Astrocyte of the cerebellum (primary cell): ENCODE measurements at places on chromosomes 11 and 22.

DNA sequence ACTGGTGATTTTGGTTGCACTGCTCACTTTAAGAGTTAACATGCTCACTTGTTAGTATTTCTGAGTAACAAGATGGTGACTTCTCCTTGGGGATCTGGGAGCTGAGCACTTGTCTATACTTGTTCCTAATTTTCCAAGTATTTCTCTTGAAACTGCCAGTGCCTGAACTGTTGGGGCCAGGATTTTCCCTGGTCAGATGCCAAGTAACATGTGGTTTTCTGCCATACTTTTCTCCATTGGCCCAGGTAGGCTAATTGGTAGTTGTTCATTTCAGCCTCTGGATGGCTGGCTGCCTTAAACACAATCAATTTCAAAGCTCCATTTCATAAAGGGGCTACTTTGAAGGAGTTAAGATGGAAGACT is 35.0 kb downstream of the RNF141 start:
- no peak for DNase-seq

- peak; percentile 92 for DNase-seq
Observed at GRCh38 chr22:36644333-36644757, 59.2 kb downstream of the CACNG2 start.

- DNase-seq = peak; percentile 55
Observed at GRCh38 chr22:20981787-20982562, at the start of gene LZTR1. TSS of gene LZTR1 (plus strand) at chr22:20982297. CDS start at chr22:20982372, 75 bp downstream.

DNA sequence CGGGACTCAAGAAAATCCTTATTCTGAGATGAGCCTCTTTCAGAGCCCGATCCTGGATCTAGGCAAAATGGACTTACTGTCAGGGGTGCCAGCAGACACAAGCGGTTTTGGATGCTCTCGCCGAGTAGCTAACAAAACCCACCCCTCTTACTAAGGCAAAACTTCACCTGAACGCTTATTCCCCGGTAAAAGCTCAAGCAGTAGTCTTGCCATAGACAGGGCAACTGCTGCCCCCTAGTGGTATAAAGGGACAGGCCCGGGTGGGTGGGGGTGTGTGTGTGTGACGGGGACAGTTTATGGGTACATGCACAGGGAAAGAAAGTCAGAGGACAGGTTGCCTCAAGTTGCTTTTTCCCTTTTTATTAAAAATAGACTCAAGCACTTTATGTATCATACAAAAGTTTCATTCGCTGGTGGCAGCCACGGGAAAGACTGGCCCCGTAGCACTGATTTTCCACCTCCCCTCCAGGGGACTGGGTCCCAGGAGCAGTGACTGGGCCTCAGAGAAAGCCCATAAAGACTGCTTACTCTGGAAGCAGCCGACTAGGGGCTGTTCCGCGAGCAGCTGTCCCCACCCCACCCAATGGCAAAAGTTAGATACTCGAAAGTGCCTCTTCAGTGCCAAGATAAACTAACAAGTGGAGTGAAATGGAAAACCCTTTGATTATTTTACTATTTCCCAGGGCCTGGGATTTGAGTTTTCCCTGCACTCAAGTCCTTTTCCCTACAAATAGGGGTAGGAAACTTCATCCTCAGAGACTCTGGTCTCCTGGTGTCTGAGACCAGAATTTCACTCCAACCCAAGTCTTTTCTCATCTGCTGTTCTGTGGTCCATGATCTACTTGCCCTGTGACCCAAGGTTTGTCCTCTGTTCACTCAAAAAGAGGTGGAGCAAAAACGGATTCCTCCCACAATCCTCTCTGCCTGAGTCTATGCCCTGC is 4.7 kb downstream of the YPEL4 start:
- peak; percentile 52 for DNase-seq

GRCh38 chr11:17272801-17273200 is 3.7 kb upstream of the NUCB2 start:
- DNase-seq = no peak

DNA sequence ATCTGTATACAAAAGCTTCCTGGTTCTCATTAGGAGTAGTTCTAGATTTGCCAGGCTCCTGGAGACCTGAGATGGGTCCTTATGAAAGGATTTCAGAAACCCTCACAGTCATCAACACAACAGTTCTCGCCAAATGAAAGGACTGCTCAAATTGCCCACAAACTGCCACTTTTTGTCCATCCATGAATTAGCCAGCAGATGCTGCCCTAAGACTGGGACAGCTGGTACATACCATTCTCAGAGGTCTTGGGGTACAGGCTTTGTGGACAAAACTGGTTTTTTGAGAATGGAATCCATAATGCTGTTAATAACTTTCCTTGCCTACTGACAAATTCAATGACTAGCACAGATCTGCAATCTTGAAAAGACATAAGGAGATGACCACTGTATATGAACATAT is 23.4 kb upstream of the BDNF start:
- no peak for DNase-seq

DNA sequence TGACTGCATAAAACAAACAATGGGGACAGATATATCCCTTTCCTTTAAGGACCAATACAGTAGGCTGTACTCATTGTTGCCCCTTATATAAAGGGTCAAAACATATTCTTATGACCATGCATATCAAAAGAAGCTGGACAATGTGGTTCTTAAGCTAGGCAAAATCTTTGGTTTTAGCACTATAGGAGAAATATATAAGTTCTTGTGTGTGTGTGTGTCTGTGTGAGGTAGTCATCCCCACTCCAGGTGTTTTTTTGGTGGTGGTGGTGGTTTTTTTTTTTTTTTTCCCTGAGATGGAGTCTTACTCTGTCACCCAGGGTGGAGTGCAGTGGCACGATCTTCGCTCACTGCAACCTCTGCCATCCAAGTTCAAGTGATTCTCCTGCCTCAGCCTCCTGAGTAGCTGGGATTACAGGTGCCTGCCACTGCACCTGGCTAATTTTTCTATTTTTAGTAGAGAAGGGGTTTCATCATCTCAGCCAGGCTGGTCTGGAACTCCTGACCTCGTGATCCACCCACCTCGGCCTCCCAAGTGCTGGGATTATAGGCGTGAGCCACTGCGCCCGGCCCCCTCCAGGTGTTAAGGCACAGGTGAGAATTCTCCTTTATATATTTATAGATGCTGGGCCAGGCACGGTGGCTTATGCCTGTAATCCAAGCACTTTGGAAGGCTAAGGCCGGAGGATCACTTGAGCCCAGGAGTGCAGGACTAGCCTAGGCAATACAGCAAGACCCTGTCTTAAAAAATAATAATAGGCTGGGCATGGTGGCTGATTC is 12.0 kb upstream of the ZNF143 start:
- no peak for DNase-seq

DNA sequence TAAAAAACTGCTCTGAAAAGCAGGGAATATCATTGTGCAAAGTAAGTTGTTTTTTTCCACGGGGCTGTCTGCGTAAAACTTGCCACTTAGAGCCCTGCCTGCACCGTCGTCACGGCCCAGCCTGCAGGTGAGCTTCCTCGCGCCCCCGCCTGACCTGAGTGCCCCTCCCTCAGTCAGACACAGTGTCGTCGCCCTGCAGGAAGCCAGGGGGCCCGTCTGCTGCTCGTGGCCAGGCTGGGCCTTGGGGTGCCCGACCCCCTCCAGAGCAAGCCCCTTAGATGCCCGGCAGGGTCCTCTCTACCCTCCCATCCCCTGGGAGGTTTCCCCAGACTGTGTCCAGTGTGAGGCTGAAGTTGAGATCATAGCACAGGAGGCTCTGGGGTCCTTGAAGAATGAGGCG is 31.6 kb downstream of the SBF1 start:
- DNase-seq = no peak

- no peak for DNase-seq
Observed at GRCh38 chr11:6488821-6489220, 7.5 kb downstream of the TIMM10B start.

GRCh38 chr22:18066181-18066859 is 11.5 kb upstream of the PEX26 start:
- DNase-seq = no peak

DNA sequence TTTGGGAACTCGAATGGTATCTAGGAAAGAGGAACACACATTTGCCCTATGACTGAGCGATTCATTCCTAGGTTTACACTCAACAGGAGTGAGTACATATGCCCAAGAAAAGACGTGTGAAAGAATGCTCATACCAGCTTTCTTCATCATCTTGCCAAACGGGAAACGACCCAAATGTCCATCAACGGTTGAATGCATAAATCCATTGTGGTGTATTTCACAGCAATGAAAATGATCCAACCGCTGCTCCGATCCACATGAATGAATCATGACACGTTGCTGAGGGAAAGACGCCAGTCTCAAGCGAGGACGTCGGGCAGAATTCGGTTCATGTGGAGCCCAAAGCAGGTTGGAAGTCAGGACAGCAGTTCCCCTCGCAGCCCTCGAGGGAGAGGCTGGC is 71.5 kb downstream of the CYTH4 start:
- peak; percentile 74 for DNase-seq

GRCh38 chr22:41092847-41093411 is 537 bp downstream of the EP300 start:
- no peak for DNase-seq

DNA sequence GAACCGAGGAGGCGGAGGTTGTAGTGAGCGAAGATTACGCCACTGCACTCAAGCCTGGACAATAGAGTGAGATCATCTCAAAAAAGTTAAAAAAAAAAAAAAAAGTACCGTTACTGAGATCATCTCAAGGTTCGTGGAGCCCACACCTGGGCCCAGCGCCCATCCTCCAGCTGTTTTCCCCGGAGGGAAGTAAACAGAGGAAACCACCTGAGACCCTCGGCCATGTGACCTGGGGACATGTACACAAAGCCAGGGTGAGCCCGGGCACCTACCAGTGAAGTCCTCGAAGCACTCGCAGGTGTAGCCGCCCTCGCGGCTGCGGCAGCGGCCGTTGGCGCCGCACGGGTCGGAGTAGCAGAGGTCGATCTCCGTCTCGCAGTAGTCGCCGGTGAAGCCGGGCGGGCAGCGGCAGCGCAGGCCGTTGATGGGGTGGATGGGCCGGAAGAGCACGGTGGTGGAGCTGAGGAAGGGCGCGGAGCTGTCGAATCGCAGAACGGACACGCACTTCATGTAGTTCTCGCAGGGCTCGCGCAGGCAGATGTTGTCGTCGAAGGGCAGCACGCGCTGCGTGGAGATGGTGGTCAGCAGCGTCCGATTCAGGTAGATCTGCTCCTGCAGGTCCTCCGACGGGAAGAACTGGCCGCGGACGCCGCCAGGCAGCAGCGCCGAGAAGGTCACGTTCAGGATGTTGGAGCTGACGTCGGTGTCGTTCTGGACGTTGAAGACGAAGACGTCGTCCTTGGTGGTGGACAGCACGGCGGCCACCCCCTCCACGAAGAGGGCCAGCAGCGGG is 73.8 kb downstream of the CELSR1 start:
- no peak for DNase-seq

GRCh38 chr11:15963266-15963665 is 393.1 kb downstream of the SOX6 start:
- DNase-seq = no peak

- no peak for DNase-seq
Observed at GRCh38 chr11:70536051-70536877, 137.9 kb downstream of the CTTN start.

DNA sequence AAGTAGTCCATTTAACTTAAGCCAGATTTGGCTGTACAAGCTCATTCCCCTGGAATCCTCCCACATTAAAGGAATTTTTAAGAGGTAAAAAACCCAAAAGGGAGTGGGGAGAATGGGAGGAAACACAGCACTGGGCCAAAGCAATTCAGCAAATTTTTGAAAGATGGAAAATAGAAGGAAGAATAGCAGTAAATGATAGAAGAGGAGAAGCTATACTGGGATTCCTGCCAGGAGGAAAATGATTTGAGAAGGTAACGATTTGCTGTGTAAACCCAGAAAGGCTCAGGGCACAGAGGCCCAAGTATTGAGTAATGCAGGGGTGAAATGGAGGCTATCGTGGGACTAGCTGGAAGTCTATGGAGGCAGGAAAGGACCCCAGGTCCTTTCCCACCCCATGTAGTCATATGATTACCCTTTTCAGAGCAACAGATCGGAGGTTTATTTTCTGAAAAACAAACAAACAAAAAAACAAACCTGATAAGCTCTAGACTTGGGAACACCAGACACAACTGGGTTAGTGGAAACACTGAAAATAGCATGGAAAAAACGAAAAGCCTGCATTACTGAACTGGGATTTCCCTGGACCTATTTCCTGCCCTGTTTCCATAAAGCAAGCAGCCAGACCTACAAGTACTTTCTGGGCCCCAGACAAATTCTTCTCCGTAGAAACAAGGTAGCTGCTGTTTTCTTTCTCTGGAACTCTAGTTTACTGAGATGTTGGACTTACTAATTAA is 140.0 kb downstream of the SWAP70 start:
- no peak for DNase-seq

DNA sequence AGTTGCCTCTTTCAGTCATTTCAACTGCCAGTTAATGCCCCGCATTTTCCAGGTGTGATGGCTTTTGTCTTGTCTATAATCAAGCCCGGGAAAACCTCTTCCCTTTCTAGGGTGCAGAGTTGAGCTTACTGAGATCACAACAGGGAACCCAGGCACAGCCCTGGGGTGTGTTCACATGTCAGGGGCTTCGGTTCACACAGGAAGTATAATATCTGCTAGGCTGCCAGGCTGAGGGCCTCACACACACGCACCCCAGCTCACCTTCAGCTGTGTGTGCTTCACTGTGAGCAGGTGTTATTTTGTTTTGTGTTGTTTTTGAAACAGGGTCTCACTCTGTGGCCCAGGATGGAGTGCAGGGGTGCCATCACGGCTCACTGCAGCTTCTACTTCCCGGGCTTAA is 9.7 kb upstream of the SOX10 start:
- no peak for DNase-seq

- DNase-seq = no peak
Observed at GRCh38 chr11:69654001-69654659, 13.2 kb downstream of the CCND1 start.

GRCh38 chr22:44368611-44369292 is 56.0 kb upstream of the SHISAL1 start:
- no peak for DNase-seq

DNA sequence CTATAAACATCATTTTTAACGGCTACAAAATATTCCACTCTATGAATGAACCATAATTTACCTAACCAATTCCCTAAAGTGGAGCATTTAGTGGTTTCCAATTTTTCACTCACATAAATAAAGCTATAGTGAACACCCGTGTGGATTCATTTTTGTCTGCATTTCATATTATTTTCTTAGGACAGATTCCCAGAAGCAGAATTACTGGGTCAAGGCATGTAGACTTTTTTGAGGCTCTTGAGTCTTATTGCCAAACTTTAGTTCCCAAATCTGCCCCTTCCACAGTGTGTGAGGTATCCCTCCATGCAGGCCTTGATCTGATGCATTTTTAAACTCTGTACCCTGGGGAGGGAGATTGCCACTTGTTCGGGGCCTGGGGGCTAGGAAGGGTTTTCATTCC is 198.2 kb downstream of the TENM4 start:
- peak; percentile 41 for DNase-seq

DNA sequence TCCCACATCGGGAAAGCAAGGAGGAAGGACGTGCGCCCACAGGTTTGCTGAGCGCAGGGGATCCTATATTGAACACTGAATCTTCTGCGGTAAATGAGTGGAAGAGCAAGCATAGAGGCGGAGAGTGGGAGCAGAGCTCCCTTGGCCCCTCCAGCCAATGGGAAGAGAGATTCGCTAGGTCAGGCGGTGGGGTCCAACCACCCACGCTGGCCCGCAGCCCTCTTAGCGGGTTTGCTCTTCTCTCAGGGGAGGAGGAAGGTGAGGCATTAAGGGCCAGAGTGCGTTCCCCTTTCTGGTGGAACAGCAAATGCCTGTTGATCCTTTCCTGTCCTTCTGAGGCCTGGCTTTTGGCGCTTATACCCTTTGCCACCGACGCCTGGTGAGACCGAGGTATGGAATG is 10.6 kb downstream of the NLRP14 start:
- DNase-seq = no peak
